ENCODE measurements at places on chromosomes 7 and 10.
A peak's percentile ranks its signal among the peaks of the same experiment; 100 is the strongest.

DNA sequence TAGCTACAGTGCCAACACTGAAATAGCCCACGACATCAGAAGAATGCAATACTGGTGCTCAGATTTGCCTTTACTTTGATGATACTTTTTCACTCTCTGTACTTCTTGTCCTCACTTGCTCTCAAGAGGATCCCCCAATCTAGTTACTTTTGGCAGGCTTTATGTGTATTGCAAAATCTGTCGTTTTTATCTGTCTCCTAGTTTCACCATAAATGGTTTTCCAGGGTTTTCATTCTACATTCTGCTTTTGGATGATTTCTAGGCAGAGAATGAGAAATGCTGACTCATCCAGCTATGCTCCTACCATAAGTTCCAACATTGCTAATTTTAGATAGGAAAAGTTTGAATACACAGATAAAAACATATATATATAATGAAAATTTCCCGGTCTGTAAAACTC, 659.5 kb upstream of the NRG3 start:
- no peak overlapping the region for H3K4me3 ChIP-seq
- H3K27me3 ChIP-seq: no peaks in the 10 kb centered on the region
- no peaks in the 10 kb centered on the region for H3K36me3 ChIP-seq
- no peak for DNase-seq
- H3K27ac ChIP-seq: no peak overlapping the region
- H3K4me1 ChIP-seq: no peaks in the 10 kb centered on the region

GRCh38 chr7:137886281-137886680, 39.5 kb upstream of the DGKI start:
- H3K36me3 ChIP-seq: peaks cover 45% of the 10 kb centered on the region
- no peak overlapping the region for H3K4me3 ChIP-seq
- peak overlapping the region; percentile 54 for H3K27ac ChIP-seq

GRCh38 chr10:99521765-99522469, 10.8 kb upstream of the NKX2-3 start:
- no peaks in the 10 kb centered on the region for H3K36me3 ChIP-seq
- H3K27me3 ChIP-seq: peaks cover 50% of the 10 kb centered on the region
- H3K27ac ChIP-seq: no peak overlapping the region
- H3K4me3 ChIP-seq: no peak overlapping the region
- no peaks in the 10 kb centered on the region for H3K4me1 ChIP-seq

- H3K4me3 ChIP-seq: no peak overlapping the region
- H3K36me3 ChIP-seq: peaks cover 11% of the 10 kb centered on the region
- DNase-seq: no peak
- H3K27me3 ChIP-seq: peaks cover 6% of the 10 kb centered on the region
Measured at GRCh38 chr7:132441935-132442334, 134.3 kb downstream of the PLXNA4 start.

GRCh38 chr7:157595086-157595855, 258.5 kb downstream of the DNAJB6 start:
- no peak overlapping the region for H3K4me3 ChIP-seq
- DNase-seq: no peak
- H3K4me1 ChIP-seq: peaks cover 4% of the 10 kb centered on the region
- no peaks in the 10 kb centered on the region for H3K36me3 ChIP-seq

DNA sequence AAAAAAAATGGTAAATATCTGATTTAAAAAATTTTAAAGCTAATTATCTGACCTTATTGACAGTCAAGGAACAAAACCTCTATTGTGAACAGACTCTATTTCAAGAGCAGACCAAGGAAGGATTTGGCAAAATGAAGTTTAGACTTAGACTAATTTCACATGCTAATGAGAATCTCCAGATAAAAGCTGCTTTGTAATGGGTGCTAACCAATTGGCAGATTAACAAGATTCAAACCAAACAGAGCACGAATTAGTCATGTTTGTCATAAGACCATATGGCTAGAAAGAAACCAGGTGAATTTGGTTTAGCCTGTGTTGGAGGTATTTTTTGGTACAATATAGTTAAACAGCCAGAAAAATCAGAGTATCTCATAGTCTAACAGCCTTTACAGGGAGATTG, 429.1 kb upstream of the NFE2L3 start:
- H3K36me3 ChIP-seq: no peaks in the 10 kb centered on the region
- H3K4me1 ChIP-seq: no peaks in the 10 kb centered on the region
- no peak overlapping the region for H3K4me3 ChIP-seq
- no peak overlapping the region for H3K27ac ChIP-seq
- peaks cover 4% of the 10 kb centered on the region for H3K27me3 ChIP-seq

GRCh38 chr7:46738165-46738564, 817.1 kb upstream of the IGFBP3 start:
- H3K4me3 ChIP-seq: no peak overlapping the region
- H3K27ac ChIP-seq: no peak overlapping the region
- H3K27me3 ChIP-seq: no peaks in the 10 kb centered on the region
- DNase-seq: no peak
- no peaks in the 10 kb centered on the region for H3K36me3 ChIP-seq
- no peaks in the 10 kb centered on the region for H3K4me1 ChIP-seq

DNA sequence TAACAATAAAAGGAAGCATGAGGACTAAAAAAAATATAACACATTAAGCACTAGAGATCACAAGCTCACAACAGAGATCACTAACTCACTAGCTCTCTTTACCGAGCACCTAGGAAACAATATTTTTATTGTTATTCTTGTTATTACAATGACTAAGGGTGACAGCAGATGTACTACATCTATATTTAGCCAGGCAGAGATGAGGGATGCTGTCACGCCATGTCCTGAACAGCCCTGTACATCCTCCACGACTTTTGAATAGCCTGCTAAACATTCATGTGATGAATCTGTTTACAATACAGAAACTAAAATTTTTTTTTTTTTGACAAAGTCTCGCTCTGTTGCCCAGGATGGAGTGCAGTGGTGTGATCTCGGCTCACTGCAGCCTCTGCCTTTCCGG, 22.7 kb downstream of the FAM133B start:
- H3K36me3 ChIP-seq: peaks cover 36% of the 10 kb centered on the region
- no peaks in the 10 kb centered on the region for H3K27me3 ChIP-seq
- no peak for DNase-seq

GRCh38 chr10:99449023-99449422, 18.6 kb upstream of the GOT1 start:
- H3K4me1 ChIP-seq: no peaks in the 10 kb centered on the region
- H3K27ac ChIP-seq: no peak overlapping the region
- H3K4me3 ChIP-seq: no peak overlapping the region
- H3K27me3 ChIP-seq: peaks cover 31% of the 10 kb centered on the region
- no peaks in the 10 kb centered on the region for H3K36me3 ChIP-seq
- no peak for DNase-seq

DNA sequence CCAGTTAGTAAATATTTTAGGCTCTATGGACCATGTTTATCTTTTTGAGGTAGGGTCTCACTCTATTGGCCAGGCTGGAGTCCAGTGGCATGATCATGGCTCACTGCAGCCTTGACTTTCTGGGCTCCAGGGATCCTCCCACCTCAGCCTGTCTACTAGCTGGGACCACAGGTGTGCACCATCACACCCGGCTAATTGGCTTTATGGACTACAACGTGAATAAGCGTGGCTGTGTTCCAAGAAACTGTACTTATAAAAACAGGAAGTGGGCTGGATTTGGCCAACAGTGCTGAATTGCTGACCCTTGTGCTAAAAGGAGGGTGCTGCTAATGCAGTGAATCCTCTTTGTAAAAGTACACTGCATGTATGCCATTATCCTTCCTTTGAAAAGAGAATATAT, 111.7 kb upstream of the CDK13 start:
- H3K27ac ChIP-seq: no peak overlapping the region
- no peaks in the 10 kb centered on the region for H3K36me3 ChIP-seq
- no peak overlapping the region for H3K4me3 ChIP-seq
- no peak for DNase-seq
- peaks cover 53% of the 10 kb centered on the region for H3K27me3 ChIP-seq

- no peaks in the 10 kb centered on the region for H3K4me1 ChIP-seq
- peaks cover 14% of the 10 kb centered on the region for H3K27me3 ChIP-seq
- no peaks in the 10 kb centered on the region for H3K36me3 ChIP-seq
- no peak overlapping the region for H3K4me3 ChIP-seq
- no peak overlapping the region for H3K27ac ChIP-seq
- DNase-seq: no peak
Measured at GRCh38 chr7:38070718-38071117, 107.3 kb upstream of the STARD3NL start.

DNA sequence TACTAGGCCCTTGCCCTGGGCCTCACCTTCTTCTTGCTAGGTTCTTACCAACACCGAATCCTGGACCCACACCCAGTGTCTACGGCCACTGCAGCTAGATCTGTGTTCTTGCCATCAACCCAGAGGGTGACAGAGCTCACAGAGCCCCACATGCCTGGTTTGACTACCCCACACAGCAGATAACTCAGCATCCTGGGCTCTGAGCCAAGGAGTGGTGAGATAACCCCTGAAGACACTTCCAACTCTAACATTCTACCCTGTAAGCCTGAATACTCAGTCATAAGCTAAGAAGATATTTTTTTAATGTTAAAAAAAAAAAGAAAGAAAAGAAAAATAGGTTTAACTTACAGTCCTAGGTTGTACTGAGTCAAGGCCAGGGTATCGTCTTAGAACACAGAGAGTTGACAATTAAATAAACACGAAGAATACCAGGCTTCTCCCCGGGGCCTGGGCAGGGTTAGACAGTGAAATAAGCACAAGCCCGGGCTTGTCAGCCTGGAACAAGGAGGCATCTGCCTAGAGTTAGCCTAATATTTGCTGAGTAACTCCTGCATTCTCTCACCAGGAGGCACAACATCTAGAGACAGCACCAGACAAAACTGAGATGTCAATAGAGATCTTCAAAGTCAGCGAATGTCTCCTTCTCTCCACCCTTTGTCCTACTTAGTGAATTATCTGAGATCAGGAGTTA, 556.5 kb upstream of the LRRN3 start:
- H3K4me1 ChIP-seq: no peaks in the 10 kb centered on the region
- no peak for DNase-seq
- H3K27me3 ChIP-seq: peaks cover 2% of the 10 kb centered on the region
- no peak overlapping the region for H3K27ac ChIP-seq
- H3K36me3 ChIP-seq: no peaks in the 10 kb centered on the region

DNA sequence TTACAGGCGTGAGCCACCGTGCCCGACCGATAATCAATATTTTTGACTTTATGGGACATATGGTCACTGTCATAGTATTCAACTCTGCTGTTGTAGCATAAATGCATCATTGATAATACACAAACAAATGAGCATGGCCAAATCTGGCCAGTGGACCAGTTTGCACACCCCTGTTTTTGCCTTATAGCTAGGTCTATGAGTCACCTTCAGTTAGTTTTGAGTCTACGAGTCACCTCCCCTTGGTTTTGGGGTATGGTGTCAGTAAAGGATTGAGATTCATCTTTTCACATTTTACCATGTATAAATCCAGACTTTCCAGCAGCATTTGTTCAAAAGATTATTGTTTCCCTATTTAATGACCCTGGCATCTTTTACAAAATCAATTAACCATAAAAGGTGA, 362.5 kb upstream of the NRP1 start:
- DNase-seq: no peak
- no peaks in the 10 kb centered on the region for H3K27me3 ChIP-seq
- no peak overlapping the region for H3K27ac ChIP-seq
- no peaks in the 10 kb centered on the region for H3K36me3 ChIP-seq
- no peak overlapping the region for H3K4me3 ChIP-seq

DNA sequence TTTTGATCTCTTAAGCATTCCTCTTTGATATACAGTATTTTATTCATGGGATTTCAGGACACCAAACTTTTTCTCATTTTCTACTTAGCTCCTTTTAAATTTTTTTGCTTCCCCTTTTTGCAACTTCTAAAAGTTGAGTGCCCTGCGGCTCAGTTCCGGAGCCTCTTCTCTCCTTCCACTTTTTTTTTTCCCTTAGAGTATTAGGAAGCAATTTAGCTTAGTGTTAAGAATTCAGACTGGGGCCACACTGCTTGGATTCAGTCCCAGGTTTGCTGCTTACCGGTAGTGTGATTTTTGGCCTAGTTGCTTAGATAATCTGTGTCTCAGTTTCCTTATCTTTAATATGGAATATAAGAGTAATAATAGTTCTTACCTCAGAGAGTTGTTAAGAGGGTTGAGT, 3.4 kb downstream of the STAM start:
- H3K27me3 ChIP-seq: no peaks in the 10 kb centered on the region
- H3K4me3 ChIP-seq: peak overlapping the region; percentile 12
- H3K27ac ChIP-seq: peak overlapping the region; percentile 66
- DNase-seq: no peak
- peaks cover 75% of the 10 kb centered on the region for H3K4me1 ChIP-seq

GRCh38 chr7:97506728-97507127, 225.2 kb upstream of the TAC1 start:
- H3K36me3 ChIP-seq: no peaks in the 10 kb centered on the region
- no peak overlapping the region for H3K4me3 ChIP-seq
- no peak for DNase-seq

GRCh38 chr7:104225451-104225850, 17.6 kb upstream of the ORC5 start:
- no peaks in the 10 kb centered on the region for H3K36me3 ChIP-seq
- H3K4me1 ChIP-seq: no peaks in the 10 kb centered on the region
- DNase-seq: no peak
- peaks cover 16% of the 10 kb centered on the region for H3K27me3 ChIP-seq

- H3K4me3 ChIP-seq: peak overlapping the region; percentile 3
- H3K36me3 ChIP-seq: no peaks in the 10 kb centered on the region
- peaks cover 14% of the 10 kb centered on the region for H3K4me1 ChIP-seq
- H3K27me3 ChIP-seq: peaks cover 45% of the 10 kb centered on the region
- no peak overlapping the region for H3K27ac ChIP-seq
Measured at GRCh38 chr10:88800152-88801125, 2.1 kb upstream of the LIPM start.

GRCh38 chr7:96973986-96974385, 31.4 kb upstream of the DLX6 start:
- H3K4me3 ChIP-seq: no peak overlapping the region
- DNase-seq: no peak
- no peaks in the 10 kb centered on the region for H3K36me3 ChIP-seq
- H3K4me1 ChIP-seq: no peaks in the 10 kb centered on the region
- H3K27me3 ChIP-seq: no peaks in the 10 kb centered on the region

DNA sequence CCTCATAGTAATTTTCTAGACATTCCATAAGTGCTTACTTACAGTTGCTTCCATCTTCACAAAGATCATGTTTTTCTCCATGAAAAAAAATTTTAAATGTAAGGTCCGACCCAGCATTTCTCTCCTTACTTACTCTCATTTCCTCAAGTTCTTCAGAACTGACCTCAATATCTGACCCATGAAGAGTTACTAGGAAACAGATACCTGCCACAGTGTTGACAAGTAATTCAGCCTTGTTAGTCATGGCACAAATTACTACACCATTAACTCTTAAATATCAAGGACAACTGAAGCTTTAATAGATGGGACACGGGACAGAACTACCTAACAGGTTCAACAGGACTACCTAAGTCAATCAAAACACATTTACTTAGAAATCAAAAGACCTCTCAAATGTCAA, 316.2 kb downstream of the POM121L12 start:
- no peak overlapping the region for H3K4me3 ChIP-seq
- no peaks in the 10 kb centered on the region for H3K4me1 ChIP-seq
- no peak overlapping the region for H3K27ac ChIP-seq
- no peaks in the 10 kb centered on the region for H3K27me3 ChIP-seq
- DNase-seq: no peak
- no peaks in the 10 kb centered on the region for H3K36me3 ChIP-seq

DNA sequence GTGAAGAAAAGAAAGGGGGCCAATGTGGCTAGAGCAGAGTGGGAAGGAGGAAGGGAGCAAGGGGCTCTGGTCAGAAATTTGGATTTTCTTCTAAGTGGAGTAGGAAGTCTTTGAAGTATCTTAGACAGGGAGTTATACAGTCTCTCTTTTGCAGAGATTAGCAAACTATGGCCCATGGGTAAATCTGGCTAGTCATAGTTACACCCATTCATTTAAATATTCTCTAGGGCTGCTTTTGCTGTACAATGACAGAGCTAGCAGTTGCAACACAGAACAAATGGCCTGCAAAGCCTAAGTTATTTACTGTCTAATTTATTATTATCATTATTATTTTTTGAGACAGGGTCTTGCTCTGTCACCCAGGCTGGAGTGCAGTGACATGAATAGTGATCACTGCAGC, 10.5 kb upstream of the LAMB4 start:
- no peak for DNase-seq
- no peak overlapping the region for H3K4me3 ChIP-seq
- H3K36me3 ChIP-seq: peaks cover 3% of the 10 kb centered on the region
- no peak overlapping the region for H3K27ac ChIP-seq
- H3K4me1 ChIP-seq: peaks cover 17% of the 10 kb centered on the region

Data from activated T-helper 1 cell treated with anti-CD3 and anti-CD28 coated beads, Interleukin-12 subunit alpha, Interleukin-12 subunit beta, Interleukin-2, Interleukin-4 antibody, amounts not matched to agents 30 ng/mL and 10 ng/mL and 1 ng/mL, durations not matched to agents 14 hours and 24 hours and 36 hours (primary cell).